ENCODE measurements at places on chromosomes 4 and X.
A peak's percentile ranks its signal among the peaks of the same experiment; 100 is the strongest.

- no peak for DNase-seq
These were observed 3.4 kb downstream of the HTT-AS start for GRCh38 chr4:3070709-3071500.

- no peak for DNase-seq
These were observed 588.6 kb upstream of the FAT1 start for GRCh38 chr4:187312299-187312698.

DNA sequence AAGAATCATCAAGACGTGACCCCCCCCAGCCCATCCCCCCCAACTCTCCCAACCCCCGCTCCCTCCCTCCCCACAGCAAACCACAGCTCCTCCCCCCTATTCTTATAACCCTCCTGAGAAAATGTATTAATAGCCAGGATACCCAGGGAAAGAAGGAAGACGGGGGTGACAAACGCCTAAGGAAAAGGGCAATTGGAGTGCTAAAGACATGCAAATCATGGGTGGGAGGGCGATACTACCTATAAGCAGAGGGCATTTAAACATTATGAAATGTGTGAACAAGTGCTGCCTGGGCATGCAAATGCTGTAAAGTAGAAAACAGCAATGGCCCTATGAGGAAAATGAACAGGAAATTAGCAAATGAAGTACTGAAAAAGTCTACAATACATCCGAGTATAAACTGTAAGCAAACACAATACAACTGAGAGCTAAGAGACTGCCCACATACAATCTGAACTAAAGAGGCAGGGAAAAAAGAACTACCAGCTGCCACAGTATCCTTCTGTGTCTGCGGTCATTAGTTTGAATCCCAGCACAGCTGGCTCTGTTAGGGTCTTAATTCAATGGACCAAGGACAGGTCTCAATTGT is 2.4 kb downstream of the CXXC4 start:
- DNase-seq: no peak

GRCh38 chrX:65821721-65822496 is 154.5 kb downstream of the MSN start:
- DNase-seq: peak; percentile 10

GRCh38 chr4:169253113-169253671 is 17.6 kb downstream of the SH3RF1 start:
- DNase-seq: no peak

DNA sequence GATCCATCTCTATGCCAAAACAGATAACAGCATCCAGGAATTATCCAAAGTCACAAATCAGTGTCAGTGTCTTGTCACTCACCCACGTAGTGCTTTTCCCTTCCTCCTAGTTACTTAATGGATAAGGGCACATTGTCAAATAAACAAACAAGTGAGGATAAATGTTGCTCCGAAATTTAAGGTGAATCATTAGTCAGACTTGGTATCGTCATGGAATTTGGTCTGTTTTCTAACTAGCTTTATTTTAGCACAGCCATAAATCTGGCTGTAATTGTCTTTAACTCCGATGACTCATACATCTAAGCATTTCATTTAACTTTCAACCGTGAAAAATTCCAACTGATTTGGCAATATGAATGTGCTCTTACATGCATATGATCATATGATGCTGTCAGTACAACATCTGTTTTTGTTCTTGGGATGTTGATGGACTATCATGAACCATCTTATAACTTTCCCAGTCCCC is 83.3 kb downstream of the SNCA start:
- DNase-seq: no peak

DNA sequence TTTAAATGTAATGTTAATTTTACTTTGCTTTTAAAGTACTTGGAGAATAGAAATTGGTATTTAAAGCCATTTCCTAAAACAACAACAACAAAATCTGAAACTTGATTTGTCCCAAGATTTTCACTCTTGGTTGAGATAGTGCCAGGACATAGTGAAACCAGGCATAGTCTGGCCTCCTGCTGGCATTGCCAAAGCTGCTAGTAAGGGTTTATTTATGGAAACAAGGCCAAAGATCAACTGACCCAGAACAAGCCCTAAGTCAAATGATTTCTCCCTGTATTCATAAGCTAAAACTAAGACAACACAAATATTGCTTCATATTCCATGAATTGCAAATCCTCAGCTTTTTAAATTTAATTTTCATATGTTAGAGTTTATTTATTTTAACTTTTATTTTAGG is 227.5 kb upstream of the FGF13 start:
- no peak for DNase-seq

GRCh38 chr4:113957956-113958355 is 21.5 kb downstream of the ARSJ start:
- DNase-seq: no peak

DNA sequence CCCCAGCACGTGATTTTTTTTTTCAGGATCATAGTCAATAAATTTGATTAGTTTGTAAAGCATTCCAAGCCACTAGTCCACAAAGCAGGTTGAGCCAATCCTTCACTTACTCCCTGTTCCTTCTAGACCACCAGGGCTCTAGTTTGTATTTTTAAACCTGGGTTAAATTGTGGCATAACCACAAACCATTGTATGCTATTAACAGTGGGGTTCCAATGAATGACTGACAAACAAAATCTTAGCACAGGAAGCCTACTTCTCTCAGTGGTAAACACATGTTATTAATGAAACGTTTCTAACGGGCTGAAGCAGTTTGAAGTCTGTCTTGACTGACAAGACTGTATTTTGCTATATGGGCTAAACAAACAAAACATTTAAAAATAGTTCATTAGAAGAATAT is 48.6 kb upstream of the GYPA start:
- no peak for DNase-seq

GRCh38 chr4:187433141-187433540 is 562.4 kb upstream of the ZFP42 start:
- no peak for DNase-seq

GRCh38 chr4:149266301-149266700 is 549.3 kb downstream of the IQCM start:
- no peak for DNase-seq

GRCh38 chr4:68451246-68452211 is 4.3 kb downstream of the TMPRSS11E start:
- DNase-seq: no peak

DNA sequence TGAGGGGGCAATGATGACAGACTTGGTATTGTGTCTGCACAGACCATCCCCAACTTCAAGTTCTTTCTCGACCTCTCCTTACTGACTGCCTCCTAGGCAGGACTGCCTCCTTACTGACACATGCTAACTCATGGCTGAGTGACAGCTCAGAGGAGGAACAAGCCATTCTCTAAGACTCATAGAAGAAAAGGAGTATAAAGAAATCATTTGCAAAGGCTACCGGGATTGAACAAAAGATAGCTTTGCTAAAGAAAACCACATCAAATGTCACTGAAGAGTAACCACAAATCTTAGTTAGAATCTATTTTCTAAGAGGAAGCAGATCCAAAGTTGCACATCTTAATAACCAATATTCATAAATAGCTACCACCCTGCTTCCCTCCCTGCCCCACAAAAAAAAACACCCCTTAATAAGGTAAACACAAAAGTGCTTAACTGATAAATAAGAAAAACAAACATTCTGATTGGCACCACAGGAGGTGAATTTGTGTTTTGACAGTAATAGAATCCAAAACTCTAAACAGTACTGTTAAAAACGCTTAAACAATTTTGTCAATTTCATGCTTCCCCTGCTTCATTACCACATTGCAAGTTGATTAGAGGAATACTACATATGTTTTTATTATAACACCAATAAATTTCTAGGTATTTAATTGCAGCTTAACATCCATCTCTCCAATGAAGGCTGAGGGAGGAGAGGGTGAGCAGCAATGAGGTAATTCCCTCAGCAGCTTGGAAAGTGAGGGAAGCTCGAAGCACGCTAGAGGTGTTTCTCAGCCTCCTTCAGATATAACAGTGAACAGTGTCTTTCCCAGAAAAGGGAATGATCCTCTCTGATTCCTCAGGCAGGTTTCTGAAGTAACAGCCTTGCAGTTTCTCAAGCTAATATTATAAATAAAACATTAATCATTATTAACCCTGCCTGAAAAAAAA is 160.0 kb downstream of the HNRNPD start:
- DNase-seq: no peak

DNA sequence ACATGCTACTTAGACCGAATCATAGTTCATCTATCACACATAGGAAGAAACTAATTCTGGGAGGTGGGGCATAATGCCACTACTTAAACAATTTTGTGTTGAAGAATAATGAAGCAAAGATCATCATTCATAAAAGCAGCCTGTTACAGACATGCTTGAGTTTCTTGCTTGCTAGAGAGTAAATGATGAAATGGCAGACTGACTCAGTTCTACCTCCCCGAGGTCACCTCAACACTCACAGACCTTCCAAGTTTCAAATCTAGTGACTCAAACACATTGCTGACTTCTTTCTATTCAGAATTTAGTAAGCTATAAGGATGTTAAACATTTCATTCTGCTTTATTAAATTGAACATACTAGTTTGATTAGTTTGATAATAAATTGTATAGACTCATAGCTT is 636.5 kb upstream of the FRG1 start:
- DNase-seq: no peak

GRCh38 chr4:165502916-165503907 is 124.4 kb downstream of the CPE start:
- DNase-seq: no peak

DNA sequence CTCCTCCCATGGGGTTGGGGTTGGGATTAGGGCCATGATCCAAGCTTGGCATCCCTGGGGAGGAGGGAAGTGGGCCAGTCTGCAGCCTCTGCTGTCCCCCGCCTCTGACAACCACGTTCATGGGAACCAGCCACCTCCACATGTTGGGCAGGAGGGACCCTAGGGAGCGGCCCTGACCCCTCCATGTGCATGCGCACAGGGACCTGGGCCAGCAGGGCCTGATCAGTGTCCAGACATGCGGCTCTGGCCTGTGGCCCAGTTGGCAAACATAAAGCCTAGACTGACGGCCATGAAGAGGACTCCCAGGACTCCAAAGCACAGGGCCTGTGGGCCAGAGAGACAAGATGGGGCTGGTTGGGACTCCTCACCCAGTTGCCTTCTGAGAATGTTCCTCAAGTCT is 11.3 kb downstream of the SLC38A5 start:
- no peak for DNase-seq

- no peak for DNase-seq
These were observed 220.3 kb downstream of the KCTD8 start for GRCh38 chr4:44228326-44228725.

- DNase-seq: no peak
These were observed 59.9 kb upstream of the WDR17 start for GRCh38 chr4:176005766-176006165.

DNA sequence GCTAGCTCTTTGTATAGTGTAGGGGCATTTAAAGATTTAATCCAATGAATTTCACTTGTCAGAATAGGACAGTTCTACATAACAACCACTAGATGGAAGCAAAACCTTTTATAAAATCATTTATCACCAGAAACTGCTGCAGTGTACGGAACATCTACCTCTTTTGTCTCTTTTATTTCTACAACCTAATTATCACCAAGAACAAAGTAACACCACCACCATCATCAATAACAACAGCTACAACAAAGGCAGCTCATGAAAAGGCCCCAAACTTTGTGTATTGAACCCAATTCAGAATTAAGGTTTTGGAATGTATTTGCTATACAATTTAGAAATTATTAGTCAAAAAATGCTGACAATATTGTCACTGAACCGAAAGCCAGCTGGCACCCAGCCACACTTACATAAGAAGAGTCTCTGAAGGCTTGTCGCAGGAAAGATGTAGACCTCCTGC is 260.9 kb upstream of the RPS6KA3 start:
- DNase-seq: no peak

DNA sequence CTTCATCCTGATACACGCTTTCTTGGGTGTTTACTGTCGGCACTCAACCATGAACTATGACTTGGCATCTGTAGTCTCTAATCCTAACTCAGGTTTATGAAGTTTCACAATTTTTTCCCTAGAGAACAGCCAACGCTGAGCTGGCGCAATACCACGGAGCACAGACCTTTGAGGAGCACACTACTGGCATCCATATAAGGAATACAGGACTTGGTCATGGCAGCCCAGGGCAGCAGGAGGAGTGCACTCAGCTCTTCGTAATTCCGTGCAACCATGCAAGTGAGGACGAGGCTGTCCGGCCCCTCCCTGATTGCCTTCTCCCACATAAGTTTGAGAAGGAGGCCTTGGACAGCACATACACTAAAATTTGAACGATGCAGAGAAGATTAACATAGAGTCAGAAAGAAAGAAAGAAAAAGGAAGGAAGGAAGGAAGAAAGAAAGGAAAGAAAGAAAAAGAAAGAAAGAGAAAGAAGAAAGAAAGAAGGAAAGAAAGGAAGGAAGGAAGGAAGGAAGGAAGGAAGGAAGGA is 41.0 kb upstream of the PDLIM5 start:
- DNase-seq: no peak

DNA sequence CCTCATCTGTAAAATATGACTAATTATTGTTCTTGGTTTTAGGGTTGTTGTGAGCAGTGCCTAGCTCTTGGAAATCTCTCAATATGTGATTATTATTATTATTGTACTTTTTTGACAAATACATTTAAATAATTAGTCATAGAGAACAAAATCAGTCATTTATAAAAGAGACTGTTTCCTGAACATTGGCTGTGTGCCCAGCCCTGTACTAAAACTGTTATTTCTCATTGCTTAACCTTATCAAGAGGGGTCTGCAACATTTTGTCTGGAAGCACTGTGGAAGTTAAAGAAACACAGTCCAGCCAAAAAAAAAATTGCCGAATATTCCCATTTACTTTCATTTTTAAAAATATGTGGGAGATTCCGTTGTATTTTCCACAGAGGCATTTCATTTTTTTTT is 989.2 kb upstream of the SLIT2 start:
- no peak for DNase-seq

GRCh38 chr4:5791654-5792053 is 80.7 kb downstream of the EVC start:
- no peak for DNase-seq

DNA sequence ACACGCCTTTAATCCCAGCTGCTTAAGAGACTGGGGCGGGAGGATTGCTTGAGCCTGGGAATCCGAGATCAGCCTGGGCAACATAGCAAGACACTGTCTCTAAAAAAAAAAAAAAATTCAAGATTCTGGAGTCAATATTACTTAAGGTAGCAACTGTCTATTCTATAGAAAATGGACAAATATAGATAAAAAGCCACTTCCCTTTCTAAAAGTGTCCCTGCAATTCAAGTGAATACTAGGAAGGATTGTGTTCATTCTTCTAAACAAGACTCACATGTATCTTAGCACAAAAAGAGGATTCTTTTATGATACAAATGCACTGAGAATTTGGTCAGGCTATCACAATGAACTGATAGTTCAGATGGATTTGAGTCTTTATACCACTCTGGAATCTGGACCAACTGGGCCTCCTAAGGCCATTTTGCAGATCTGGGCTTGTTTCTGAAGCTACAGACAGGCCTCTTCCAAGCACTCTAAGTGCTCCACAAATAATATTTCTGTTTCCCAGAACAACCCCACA is 7.0 kb downstream of the PKD2 start:
- no peak for DNase-seq

- peak; percentile 37 for DNase-seq
These were observed 329.3 kb upstream of the RPS6KA3 start for GRCh38 chrX:20595928-20596575.

DNA sequence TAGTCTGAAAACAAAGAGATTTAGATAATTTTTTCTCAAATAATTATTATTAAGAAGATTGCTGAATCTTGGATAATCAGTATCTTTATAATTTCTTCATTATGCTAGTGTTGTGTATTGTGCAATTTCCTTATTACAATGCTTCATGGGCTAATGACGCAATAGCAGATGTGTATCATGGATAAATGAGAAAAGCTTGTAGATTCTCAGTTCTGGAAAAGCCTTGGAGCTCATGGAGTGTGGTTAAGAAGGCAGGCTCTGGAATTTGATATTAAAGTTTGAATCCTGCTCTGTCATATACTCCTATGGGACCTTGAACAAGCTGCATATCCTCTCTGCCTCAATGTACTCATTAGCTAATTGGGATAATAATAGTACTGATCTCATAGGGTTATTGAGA is 18.9 kb upstream of the CXCL8 start:
- DNase-seq: no peak

Measured in stimulated activated CD8-positive, alpha-beta memory T cell treated with anti-CD3 and anti-CD28 coated beads, Interleukin-7, amount 100 ng/mL, for 48 hours (primary cell).